ENCODE measurements at places on chromosomes 3 and 15.

GRCh38 chr3:82633319-82633718 lies 871.9 kb upstream of the GBE1 start:
- DNase-seq = no peak

DNA sequence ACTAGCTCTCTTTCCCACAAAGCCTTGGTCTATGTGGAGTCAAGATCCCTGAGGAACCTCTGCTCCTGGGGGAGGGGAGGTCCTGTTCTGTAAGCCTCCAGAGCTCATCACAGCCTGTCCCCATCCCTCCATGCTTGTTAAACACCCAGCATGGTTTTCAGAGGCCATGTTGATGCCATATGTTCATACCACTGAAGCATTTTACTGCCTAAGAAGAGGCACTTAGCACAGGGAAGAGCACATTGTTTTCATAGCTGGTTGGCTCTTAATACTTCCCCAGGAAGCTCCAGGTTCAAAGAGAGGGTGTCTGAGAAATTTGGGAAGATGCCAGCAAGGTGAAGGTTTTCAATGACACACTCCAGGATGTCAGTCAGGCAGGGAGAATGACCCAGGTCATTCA lies 25.6 kb downstream of the CPNE4 start:
- DNase-seq = no peak

GRCh38 chr3:29531644-29532043 lies 250.8 kb downstream of the RBMS3 start:
- DNase-seq = no peak

DNA sequence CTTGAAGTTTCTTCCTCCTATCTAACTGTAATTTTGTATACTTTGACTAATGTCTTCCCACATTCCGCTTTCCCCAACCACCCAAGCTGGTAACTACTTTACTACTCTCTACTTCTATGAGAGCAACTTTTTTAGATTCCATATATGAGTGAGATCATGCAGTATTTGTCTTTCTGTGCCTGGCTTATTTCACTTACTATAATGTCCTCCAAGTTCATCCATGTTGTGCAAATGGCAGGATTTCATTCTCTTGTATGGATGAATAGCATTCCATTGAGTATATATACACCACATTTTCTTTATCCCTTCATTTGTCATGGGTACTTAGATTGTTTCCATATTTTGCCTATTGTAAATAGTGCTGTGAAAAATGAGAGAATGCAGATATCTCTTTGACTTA lies 78.5 kb upstream of the CCNL1 start:
- DNase-seq = no peak

- no peak for DNase-seq
Measured at GRCh38 chr3:146465693-146466465, 3.5 kb downstream of the PLSCR2 start.

GRCh38 chr3:23987356-23987755 lies 42.3 kb downstream of the NR1D2 start:
- DNase-seq = no peak

GRCh38 chr15:90886291-90886614 lies 1.9 kb downstream of the FES start:
- DNase-seq = no peak

- no peak for DNase-seq
Measured at GRCh38 chr15:90686435-90687218, 30.5 kb upstream of the BLM start.

- DNase-seq = no peak
Measured at GRCh38 chr3:180180795-180181194, 144.1 kb upstream of the PEX5L start.

- no peak for DNase-seq
Measured at GRCh38 chr3:136476280-136476679, 226.1 kb downstream of the PCCB start.

DNA sequence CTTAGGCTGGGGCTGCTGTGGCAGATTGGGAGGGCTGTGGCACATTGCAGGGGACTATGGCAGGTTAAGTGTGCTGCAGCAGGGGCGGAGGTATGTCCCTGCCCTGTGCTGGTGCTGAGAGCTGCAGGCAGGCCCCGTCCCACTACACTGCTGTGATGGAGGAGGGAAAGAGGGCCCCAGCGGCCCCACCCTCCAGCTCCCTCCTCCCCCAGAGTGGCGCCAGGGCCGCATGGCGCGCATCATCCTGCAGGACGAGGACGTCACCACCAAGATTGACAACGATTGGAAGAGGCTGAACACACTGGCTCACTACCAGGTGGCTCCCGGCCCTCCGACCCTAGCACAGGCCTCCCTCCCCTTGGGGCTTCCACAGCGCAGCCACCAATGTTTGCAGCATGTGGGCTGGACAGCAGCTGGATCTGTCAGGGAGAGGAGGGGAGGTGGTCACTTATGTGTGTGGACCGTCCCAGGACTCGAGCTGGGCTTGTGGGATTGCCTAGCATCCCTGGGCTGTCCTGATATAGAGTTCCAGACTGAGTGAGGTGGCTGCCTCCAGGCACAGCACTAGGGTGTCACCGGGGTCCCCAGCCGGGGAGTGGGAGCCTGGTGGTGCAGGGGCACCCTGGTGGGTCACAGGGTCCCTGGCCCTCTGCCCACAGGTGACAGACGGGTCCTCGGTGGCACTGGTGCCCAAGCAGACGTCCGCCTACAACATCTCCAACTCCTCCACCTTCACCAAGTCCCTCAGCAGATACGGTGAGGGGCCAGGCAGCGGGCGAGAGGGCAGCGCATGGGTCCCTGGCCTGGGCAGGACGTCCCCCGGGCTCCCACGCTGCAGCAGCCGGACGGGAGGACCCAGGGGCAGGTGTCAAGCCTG lies 46.1 kb downstream of the PLXNA1 start:
- no peak for DNase-seq

DNA sequence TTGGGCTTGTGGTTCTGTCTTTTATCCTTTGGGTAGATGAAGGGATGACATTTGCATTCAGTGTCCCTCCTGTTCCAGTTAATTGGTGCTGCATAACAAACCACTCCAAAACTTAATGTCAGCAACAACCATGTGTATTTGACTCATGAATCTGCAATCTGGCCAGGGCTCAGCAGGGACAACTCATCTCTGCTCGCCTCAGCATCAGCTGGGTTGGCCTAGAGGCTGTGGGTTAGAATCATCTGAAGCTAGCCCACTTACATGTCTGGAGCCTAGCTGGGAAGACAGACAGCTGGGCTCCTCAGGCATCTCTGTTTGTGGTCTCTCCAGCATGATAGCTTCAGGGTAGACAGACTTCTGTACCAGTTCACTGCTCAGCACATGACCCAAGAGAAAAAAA lies 92.0 kb downstream of the TMEM108 start:
- DNase-seq = no peak

DNA sequence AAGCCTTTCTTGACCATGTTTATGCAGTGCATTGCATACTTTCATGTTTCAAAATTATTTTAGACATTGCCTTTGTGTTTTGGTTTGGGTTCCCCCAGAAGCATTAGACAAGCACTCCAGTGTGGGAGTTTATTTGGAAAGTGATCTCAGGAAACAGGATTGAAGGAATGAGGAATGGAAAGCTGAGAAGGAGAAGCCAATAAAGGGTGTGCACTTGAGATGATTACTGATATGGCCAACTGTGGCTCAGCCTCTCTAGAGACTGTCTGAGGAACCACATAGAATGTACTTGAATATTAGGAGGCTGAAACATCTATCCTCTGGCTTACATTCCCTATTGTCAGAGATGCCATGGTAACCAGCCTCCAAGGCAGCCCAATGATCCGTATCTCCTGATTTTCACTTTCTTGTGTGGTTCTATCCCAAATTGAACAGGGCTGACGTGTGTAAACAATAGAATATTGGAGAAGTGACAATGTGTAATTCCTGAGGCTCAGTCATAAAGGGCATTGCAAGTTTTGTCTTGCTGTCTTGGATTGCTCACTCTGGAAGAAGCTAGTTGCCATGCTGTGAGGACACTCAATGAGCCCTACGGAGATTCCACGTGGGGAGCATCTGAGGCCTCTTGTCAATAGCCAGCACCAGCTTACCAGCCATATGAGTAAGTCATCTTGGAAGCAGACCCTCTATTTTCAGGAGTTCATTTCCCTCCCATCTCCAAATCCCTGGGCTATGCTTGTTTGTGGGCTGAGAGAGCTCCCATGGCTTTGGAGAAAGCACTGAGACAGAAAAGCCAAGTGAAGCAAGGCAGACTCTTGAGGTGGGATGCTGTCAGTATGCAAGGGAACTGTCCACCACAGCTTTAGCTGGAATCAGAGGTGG lies 84.7 kb downstream of the SCN11A start:
- no peak for DNase-seq

DNA sequence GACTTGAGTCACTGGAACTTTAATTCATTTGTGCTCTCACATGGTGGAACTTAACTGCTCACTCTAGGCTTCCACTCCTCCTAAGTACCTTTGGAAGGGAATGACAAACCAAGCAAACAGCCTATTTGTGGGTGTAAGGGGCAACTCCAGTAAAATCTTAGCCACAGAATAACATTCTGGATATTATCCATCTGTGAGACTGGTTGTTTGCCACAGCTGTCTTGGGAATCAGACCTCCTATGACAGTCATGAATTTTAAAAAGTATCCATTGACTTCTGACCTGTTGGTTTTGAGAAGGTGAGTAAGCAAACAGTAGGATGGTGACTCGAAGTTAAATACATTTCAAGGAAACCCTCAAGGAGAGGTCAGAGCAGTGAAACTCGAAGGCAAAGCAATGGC lies 147.3 kb upstream of the CDIN1 start:
- DNase-seq = no peak

DNA sequence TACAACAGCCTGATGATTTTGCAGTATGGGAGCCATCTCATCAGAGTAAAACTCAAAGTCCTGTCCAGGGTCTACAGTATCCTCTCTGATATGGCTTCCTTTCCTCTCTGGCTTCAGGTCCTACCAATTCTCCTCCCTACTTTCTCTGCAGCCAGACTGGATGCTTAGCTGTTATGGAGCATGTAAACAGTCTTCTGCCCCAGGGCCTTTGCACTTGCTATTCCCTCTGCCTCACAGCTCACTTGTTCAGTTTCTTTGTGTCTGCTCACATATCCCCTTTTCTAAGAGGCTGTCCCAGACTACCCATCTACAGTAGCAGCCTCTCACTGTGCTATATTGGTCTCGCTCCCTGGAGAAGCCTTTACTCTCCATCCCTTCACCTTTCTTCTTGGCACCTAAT lies 62.2 kb downstream of the TLNRD1 start:
- DNase-seq = no peak

DNA sequence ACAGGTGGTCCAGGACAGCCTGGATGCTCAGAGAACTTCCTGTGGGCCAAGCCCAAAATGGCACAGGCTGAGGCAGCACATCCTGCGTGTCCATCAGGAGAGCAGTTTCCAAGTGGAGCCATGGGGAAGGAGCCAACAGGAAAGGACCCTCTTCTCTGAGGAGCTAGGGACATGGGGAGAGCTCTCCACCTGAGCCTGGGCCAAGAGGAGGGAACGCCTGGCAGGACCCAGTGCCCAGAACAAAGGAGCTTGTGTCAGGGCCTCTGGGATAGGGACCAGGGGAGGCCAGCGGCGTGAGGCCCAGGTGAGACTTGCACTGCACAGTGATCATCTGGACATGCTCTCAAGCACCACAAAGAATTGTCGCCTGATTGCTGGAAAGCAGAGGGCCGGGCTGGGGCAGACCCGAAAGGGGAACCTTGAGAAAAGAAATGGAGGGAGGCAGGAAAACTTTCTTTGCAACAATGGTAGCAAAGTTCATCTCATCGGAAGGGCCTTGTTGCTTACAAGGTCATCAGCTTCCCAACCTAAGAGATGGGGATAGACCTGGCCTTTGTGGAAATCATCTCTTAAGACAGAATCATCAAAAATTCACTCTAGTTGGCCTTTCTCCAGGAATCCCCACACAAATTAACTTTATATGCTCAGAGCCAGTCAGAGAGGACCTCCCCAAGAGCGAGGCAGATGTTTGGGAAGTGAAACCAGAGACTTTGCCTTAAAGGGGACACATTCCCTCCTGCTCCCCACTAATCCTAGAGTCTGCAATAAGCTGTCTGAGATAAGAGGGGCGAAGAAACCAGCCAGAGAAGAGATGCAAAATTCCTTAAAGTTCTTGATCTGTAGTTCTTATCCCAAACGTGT lies 47.7 kb upstream of the HES1 start:
- DNase-seq = no peak

DNA sequence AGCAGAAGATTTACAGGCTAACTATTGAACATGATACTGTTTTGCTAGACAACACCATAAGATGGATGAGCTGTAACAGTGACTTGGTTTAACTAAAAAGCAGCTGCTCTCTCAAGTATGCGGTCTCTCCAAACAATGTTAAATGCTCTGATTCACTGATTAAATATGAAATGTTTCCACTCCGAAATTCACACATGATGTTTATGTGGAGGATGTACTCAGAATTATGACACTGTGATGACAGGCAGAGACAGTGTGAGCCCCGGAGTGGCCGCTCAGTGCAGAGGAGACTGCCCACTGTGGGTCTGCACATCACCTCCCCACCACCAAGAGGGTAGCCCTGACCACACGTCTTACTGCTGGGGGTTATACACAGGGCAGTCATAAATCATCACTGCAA lies 83.9 kb upstream of the MEX3B start:
- DNase-seq = no peak

DNA sequence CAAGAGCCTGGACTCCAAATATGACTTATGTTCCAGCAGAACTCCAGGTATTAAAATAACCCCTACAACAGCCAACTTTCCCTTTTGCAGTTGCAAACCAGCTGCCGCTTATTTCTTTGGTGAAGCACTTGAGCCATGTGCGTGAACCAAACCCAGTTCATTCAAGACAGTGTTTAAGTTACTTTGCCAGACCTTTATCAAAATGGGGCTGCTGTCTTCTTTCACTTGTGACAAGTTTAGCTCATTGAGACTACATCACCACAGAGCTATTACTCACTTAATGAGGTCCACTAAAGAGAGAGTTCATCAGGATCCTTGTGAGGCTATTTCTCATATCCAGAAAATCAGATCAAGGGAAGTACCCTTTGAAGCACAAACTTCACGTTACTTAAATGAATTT lies 2.4 kb upstream of the XRN1 start:
- no peak for DNase-seq

- DNase-seq = no peak
Measured at GRCh38 chr3:193870376-193871219, 265.4 kb upstream of the HES1 start.

DNA sequence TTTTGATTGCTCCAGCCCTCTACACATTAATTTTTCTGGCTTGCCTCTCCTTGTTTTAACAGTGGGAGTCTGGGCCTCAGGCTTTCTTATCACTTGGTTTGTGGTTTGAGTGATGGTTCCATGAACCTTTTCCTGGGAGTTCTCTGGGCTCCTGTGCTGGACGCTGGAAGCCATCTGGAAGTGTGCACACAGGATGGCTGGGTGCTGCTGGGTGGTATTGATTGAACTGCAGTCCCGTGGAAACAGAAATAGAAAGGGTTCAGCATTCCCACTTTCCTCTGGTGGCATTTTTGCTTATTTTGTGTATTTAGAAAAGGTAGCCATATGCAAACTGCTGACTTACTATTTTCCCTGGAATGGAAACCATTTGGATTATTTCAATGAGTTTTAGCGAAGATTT lies 25.6 kb downstream of the MITF start:
- no peak for DNase-seq

GRCh38 chr3:12832350-12833221 lies 8.8 kb downstream of the RPL32 start:
- no peak for DNase-seq

Data from activated T-helper 1 cell treated with anti-CD3 and anti-CD28 coated beads, Interleukin-2, amount 50 U/mL, for 16 hours (primary cell).